Stimulated activated CD8-positive, alpha-beta memory T cell treated with anti-CD3 and anti-CD28 coated beads, Interleukin-7, amount 100 ng/mL, for 4 hours (primary cell): ENCODE measurements at places on chromosomes 3 and 15.

GRCh38 chr15:59222906-59223550 is 16.4 kb downstream of the LDHAL6B start:
- DNase-seq, result no peak

DNA sequence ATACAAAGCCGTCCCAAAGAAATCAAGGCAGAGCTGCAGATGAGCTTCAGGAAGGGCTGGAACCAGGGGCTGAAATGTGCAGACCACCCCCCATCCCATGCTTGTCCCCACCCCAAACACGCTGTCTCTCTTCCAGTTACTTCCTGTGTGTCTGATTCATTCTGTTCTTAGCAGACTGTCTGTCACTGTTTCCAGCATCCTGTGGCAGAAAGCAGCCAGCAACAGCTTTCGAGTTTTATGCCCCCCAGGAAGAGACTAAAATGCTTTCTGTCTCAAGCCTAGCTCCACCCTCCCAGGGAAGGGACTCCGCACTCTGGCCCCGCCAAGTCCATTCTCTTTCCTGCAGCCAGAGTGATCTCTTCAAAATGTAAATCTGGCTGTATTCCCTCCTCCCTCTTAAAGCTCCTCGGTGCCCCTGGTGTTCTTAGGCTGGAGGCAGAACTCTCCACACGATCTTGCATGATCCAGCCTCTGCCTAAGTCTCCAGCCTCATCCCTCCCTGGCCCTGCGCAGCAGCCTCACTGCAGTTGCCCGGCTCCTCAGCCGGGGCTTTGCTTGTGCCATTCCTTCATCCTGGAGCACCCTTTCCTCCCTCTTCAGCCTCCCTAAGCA is 41.5 kb downstream of the HRH1 start:
- DNase-seq, result no peak

- DNase-seq, result no peak
Measured at GRCh38 chr3:134336587-134336986, 37.7 kb downstream of the AMOTL2 start.

DNA sequence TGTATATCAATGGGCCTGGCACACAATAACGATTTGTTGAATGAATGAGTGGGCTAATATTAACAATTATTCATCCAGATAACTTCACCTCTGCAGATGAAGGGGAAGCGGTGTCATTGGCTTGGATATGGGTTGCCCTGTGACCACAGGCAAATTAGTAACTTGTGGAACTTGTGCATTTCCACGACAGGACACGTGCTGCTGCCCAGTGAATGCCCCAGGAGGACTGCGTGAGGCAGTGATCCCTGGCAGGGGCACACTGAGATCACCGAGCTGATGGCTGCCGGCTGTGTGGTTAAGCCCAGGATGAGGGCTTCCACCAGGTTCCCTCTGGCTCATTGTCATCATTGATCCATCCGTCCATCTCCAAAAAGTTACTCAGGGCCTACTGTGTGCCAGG is 84.1 kb upstream of the HACD2 start:
- no peak for DNase-seq

DNA sequence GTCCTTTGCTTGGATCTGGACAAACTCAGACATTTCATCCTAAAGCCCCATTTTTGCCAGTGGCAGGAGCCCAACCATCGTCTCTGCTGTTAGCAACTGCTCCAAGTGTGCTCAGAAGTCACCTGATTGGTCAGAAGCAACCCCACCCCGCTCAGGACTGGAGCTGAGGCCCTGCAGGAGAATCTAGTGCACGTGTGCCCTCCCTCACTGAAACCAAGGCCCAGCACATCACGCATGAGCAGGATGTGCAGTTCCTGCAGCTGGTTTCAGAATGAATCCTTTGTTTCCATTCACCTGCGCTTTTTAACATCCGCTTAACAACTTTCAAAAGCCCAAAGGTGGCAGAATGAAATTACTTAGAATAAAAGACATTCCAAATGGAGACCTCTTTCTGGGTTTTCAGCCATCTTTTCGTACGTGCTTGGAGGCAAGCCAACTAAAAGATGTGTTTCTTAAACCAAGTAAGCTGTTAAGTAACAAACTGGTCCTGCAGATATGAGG is 81.2 kb downstream of the SRGAP3 start:
- DNase-seq, result no peak

DNA sequence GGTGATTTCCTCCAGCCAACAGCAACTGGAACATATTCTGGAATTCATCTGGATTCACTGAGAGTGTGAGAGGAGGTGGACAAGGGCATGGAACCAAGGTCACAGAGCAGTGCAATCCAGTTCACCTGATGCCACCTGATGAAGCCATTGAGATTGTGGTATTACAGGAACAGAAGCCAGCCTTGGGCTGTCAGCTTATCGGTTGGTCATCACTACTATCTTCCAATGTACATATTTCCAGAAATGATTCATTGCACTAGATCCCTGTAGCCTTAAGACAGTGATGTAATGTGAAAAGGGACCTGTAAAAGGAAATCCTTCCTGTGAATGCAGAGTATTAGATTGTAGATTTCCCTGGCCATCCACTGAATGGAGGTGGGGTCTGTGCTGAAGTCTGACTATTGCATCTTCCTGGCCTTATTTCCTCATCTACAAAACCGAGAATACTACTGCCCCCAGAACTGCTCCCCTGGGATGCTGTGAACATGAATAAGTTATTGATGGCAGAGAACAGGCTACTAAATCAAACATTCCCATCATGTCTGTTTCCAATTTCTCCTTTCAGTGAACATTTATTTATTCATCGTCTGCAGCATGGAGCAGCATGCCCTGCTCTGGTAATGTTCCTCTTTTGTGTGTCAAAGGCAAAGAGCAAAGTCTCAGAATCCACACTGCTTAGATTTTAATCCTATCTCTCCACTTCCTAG is 47.4 kb upstream of the TPM1 start:
- no peak for DNase-seq

DNA sequence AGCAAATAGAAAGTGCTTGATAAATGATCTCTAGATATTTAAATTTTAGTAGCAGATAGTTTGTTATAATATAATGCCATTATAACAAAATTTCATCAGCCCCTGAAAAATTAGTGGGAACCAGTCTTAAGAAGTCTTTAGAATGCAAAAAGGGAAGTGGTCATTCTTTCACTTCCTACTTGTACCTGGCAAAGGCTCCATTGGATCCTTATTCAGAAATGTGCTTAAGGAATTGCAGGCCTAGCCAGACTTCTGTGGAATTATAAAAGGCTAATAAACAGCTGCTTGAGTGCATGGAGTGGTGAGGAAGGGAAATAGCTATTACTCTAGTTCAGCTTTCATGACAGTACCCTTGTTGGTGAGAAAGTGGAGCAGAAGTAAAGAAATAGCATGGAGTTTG is 24.2 kb downstream of the PPM1L start:
- no peak for DNase-seq

- DNase-seq, result no peak
Measured at GRCh38 chr3:22039161-22039560, 288.2 kb upstream of the ZNF385D start.

DNA sequence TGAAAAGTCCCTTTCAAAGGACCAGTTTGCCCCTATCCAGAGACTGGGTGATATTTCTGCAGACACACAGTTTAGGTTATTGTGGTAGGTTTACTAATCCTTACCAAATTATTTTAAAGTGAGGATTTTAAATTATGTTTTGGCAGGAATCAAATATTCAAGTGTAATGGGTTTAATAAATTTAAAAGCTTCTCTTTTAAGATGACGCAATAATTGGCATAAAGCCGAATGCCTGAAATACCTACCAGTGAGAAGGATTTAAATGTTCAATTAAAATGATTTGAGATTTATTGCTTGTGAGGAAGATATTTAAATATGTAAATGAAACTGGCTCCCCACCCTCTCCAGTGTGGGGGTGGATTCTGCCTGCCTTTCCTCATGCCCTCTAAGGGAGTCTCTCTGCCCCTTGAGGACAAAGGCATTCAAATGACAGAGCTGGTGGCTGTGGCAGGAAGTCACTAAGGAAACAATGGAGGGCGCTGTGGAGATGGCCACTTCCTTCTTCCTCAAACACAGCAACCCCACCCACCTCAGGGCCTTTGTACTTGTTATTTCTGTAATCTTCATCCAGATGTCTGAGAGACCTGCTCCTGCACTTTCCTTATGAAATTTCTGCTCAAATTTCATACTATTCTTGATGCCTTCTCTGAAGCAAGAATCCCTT is 131.7 kb downstream of the TNIK start:
- peak; percentile 3 for DNase-seq

GRCh38 chr3:59290358-59290757 is 240.5 kb upstream of the CFAP20DC start:
- DNase-seq, result no peak

GRCh38 chr3:125214738-125215137 is 2.2 kb upstream of the SLC12A8 start:
- DNase-seq, result no peak

DNA sequence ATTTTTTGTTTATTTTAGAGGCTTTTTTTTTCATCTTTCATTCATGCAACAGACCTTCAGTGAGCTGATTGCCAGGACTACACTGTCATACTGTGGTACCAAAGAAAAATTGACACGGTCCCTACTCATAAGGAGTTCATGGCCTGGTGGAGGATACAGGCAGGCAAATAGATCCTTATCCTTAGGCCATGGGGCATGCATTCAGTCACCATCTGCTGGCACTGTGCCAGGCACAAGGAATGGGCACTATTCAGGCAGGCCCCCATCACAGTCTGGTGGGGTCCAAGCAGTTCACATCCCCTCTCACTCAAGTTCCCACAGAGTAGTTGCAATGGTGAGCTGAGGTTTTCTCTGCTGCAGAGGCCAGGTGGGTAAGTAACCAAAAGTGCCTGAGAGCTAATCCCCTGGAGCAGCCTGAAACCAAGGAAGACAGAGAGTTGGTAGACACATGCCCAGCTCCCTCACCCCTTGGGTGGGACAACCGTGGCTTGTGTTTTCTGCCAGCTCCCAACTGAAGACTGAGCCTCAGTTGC is 17.3 kb downstream of the CISH start:
- DNase-seq, result no peak

DNA sequence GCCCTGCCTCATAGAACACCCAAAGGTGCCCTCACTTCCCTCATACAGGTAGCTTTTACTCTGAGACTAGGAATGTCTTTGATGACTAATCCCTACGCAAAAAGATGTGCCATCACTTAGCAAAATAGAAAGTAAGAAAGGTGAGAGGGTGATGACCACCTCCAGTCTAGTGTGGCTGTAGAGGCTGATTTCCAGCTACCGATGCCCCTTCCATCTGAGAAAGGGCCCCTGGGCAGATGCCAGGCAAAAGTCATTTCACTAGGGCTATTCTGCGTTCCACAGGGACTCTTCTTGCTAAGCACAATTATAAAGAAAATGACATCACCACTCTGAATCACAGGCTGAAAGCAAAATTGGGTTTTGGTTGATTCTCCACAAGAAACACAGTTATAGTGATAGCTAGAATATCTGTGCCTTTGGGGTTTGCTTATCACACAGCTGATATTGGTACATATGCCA is 77.4 kb downstream of the RBPMS2 start:
- DNase-seq, result no peak

- no peak for DNase-seq
Measured at GRCh38 chr3:23079976-23080375, 123.2 kb upstream of the UBE2E2 start.

GRCh38 chr3:124217542-124217941 is 225.6 kb upstream of the ROPN1 start:
- DNase-seq, result no peak

GRCh38 chr15:35546511-35547381 is 781 bp upstream of the DPH6 start:
- no peak for DNase-seq

DNA sequence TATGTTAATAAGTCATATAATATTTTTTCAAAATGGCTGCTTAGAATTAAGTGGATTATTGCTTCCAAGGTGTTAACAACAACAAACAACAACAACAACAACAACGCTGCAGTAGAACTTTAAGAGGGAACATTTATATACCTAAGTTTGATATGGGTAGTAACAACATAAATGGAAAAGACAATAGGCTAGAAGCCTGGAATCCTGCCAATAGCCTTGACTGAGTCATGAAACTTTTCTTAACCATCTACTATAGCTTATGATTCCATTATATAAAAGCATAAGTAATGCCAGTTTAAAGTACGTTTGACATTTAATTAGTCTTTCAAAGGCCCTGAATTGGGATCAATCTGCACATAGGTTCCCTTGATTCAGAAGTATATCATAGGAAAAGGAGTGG is 31.2 kb downstream of the SATB1 start:
- no peak for DNase-seq

DNA sequence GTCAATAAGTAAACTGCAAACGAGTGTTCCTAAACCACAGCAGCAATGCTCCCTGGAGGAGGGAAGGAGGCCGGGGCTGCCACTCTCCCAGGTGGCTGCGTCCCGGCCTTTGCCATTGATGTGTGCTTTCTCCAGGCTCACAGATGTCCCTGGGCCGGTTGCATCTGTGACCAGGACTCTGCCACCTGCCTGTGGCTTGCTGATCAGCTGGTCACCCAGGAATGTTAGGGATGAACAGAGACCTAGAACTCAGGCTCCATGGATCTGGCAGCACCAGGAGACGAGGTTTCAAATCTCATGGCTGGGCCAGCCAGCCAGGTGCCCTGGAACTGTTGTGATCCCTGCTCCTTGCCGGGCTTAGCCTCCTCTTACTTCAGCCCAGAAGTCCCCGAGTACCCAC is 65.7 kb downstream of the KLF15 start:
- no peak for DNase-seq

DNA sequence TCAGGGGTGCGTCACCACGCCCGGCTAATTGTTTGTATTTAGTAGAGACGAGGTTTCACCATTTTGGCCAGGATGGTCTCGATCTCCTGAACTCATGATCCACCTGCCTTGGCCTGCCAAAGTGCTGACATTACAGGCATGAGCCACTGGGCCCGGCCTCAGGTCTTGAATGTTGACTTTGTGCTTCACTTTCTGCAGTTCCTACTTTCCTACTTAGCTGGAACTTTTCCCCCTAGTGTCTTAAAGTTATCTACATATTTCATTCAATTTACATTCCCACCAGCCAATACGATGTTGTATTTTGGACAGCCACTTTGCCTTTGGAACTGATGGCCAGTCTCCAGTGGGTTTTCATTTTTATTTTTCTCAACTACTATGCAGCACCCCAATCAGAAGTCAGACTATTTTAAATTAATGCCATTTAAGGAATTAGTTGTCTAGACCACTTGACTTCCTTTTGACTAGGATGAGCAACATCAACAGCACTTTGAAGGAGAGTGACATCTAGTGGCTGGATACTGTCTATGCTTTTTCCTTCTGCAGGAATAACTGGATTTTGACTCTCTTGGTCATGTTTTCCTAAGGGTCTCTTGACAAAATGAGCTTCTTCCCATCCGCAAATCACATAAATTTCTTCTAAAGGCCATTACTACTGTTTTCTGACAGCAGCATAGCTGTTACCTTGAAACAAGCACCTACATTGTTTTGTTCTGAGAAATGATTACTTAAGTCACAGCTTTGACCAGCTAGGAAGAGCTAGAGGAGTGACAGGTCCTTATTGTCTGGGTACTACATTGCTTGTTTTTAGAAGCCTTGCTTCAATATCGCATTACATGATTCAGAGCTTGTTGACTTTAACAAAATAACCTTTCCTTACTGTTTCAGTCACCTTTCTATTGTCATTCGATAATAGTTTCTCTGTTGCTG is 140.2 kb downstream of the ITPR1 start:
- no peak for DNase-seq

GRCh38 chr3:55584030-55584429 is 96.9 kb upstream of the WNT5A start:
- DNase-seq, result no peak
